NCI-H510A (cell line): ENCODE measurements at places on chromosomes 5 and 9.

- DNase-seq = no peak
Measured at GRCh38 chr5:107431998-107432397, 238.7 kb downstream of the EFNA5 start.

GRCh38 chr5:10393491-10393890 is 40.0 kb downstream of the MARCHF6 start:
- DNase-seq = no peak

DNA sequence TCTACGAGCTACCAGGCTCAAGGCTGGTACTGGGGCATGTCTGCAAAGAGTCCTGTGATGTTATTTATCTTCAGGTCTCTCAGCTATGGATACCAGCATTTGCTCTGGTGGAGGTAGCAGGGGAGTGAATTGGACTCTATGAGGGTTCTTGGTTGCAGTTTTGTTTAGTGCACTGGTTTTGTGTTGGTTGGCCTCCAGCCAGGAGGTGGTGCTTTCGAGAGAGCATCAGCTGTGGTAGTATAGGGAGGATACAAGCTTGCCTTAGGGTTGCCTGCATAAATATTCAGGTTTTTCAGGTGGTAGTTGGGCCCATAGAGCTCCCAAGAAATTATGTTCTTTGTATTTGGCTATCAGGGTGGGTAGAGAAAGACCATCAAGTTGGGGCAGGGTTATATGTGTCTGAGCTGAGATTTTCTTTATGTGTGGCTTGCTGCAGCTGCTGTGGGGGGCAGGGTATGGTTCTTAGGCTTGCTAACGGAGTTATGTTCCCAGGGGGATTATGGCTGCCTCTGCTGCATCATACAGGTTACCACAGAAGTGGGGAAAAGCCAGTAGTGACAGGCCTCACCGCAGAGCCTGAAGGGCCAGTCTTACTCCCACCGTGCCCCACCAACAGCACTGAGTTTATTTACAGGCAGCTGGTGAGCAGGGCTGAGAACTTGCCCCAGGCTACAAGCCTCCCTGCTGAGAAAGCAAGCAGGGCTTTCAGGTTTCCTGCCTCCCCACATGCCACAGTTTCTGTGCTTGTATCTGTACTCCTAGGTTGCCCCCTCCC is 9.7 kb upstream of the RIOK2 start:
- no peak for DNase-seq

- DNase-seq = no peak
Measured at GRCh38 chr5:2890011-2890410, 138.5 kb upstream of the IRX2 start.

GRCh38 chr5:62977661-62978060 is 399.0 kb downstream of the LRRC70 start:
- DNase-seq = peak; percentile 4

GRCh38 chr5:95350631-95351030 is 40.5 kb upstream of the FAM81B start:
- DNase-seq = no peak

GRCh38 chr5:51810592-51810991 is 427.3 kb downstream of the ISL1 start:
- no peak for DNase-seq

DNA sequence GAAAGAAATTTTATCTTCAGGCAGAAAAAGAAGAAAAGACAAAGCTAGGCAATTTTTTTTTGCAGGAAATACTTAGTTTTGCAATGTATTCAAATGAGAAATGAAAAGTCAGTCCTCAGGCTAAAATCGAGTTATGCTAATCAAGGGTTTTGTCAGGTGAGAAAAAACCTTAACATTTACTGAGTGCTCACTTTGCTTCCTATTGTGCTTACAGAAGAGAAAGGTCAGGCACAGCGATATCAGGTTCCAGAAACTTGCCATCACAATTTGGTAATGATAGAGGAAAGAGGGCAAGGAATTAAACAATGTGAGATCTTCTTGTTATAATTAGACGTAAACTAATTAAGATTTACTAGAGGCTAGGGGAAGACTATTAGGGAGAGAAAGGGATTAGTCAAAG is 431.7 kb upstream of the CTNND2 start:
- no peak for DNase-seq

DNA sequence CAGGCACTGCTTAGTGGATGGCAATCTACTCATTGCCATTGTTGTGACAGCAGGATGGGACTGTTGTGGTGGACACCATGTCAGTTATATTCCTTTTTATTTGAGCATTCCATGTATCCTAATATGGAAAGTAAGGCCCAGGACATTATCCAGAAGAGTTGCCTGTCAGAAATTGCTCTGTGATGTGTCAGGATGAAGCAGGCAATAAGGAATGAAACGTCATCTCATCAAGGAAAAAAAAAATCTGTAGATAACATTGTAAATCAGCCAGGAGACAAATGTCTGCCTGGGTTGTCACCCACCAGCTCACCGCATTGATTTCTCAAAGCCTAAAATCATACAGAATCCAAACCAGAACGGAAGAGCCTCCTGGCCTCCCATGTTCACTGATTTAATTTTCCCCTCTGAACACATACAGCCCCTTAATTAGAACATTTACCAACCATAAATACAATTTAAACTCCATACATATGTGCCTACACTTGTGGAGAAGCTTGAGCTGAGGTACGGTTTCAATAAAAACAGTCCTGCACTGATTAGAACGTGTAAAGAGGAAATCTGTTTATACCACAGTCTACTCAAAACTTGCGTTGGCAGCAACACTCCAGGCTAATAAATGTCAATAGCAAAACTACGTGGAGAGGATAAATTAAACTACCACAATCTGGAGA is 73.9 kb downstream of the FOXD1 start:
- DNase-seq = no peak

- no peak for DNase-seq
Measured at GRCh38 chr5:24899180-24899579, 254.4 kb upstream of the CDH10 start.

- DNase-seq = no peak
Measured at GRCh38 chr9:134435550-134436378, 109.5 kb downstream of the RXRA start.

DNA sequence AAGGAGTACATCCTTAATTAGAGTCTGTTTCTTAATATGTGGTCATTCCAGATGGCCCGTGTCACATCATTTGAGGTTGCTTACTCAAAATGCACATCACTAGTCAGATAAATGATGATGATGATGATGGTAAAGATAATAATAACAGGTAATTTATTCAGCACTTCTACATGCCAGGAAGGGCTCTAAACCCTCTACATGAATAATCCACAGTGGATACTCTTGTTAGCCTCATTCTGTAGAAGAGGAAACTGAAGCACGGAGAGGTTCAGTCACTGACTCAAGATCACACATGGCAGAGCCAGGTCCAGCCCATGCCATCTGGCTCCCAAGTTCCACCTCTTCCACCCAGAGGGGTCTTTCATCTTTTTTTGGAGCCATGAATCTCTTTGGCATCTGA is 11.7 kb downstream of the SH3PXD2B start:
- DNase-seq = no peak
